Stimulated activated CD8-positive, alpha-beta memory T cell treated with anti-CD3 and anti-CD28 coated beads, Interleukin-4, amount 100 ng/mL, for 1 hour (primary cell): ENCODE measurements at places on chromosomes 6 and 20.
A peak's percentile ranks its signal among the peaks of the same experiment; 100 is the strongest.

DNA sequence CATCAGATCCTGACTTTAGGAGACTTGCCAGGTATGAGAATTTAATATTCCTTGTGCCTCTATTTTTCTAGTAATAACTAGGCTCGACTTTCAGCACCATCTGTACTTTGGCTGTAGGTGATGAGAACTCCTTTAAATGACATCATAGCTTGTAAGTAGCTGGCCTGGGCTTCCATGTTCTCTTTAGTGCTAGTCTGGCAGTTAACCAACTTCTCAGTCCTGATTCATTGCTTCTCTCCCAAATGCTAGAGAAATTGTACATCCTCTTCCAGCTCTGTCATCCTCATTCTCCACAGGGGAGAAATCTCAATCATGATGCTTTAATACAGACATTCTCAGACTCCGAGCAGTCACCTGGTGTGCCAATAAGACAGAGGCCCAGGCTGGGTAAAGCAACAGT, 143.5 kb upstream of the MOCS1 start:
- DNase-seq: no peak

- no peak for DNase-seq
These were observed 12.0 kb upstream of the ABRACL start for GRCh38 chr6:139016337-139017213.

DNA sequence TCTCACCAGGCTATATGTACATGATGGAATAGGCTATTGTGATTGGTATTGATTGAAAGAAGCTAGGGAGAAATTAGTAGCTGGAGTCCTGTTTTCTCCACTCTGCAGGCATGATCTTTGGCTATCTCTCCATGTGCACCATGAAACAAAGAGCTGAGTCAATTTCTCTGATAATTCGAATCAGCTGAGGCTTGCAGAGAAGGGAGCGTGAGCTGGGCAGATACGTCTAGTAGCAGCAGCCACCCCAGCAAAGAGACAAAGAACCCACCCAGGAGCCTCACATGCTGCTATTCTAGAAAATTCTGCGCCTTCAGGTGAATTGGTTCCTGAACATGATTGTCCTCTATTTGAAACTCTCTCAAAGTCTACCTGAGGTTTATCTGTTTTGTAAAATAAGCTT, 6.9 kb upstream of the SGK1 start:
- DNase-seq: no peak

GRCh38 chr6:38316099-38316868, 323.4 kb downstream of the BTBD9 start:
- DNase-seq: no peak

DNA sequence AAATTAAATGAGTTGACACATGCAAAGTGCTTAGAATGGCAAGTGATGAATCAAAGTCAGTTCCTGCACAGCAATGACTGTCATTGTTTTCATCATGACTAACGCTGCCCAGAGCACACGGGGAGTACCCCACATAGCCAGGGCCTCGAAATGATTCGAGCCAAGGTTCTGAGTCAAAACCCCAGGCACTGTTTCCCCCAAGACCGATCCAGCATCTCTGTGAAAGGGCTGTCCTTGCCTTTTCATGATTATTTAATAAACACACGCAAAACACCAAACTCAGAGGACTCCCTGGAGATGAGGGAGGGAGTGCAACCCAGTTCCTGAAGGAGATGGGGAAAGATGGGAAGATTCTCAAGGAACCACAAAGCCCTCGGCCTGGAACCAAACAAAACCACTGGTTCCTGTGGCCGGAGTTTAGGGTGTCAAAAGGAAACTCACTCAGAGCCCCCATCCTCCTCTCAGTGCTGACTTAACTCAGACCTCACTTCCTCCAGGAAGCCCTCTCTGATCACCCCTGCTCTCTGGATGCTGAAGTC, 3.8 kb downstream of the PREX1 start:
- no peak for DNase-seq

DNA sequence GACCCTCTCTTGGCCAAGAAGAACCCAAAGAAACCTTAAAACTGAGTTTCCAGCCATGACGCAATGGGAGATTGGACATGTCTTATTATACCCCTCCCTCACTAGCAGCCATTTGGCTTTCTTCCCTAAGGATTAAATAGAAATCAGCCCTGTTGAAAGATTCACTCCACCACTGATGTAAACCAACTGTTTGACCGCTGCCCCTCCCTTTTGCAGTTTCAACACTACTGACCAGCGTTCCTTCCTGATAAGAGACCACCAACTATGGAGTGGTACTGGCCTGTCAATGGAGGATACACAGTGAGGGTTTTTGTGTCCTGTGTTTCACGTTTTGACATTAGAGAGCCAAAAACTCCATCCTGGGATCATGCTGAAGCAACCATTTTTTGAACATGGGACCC, 53.2 kb upstream of the CD2AP start:
- DNase-seq: no peak

DNA sequence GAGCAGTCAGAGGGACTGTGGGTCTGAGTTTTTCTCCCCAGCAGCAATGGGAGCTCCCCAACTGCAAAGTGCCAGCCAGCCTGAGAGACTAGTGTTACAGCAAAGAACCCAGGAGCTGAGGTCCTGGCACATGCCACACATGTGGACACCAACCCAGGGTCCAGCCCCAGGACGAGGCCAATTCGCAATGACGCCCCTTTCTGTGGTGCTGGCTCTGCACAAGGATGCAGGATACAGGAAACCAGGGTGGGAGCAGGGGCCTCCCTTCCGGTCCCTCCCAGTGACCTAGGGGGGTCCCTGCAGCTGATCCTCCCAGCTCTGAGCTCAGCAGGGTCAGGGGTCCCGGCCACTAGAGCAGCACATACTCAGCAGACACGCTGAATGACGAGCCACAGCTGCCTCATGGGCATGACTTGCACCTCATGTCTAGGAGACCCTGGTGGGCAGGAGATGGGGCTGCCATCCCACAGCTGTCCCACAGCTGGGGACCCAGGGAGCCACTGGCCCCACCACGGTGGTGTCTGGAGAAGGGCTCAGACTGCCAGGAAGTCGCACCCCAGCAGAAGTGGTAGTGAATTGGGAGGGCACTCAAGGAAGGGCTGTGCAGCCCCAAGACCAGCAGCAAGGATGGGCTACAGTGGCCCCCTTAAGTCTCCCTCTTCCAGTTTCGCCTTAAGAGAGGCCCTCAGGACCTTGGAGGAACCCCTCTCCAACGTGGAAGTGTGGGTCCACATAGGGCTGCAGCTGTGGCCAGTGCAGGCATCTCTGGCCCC, 3.6 kb downstream of the ARFRP1 start:
- DNase-seq: no peak

- no peak for DNase-seq
These were observed 5.2 kb upstream of the MANEA start for GRCh38 chr6:95572098-95572497.

DNA sequence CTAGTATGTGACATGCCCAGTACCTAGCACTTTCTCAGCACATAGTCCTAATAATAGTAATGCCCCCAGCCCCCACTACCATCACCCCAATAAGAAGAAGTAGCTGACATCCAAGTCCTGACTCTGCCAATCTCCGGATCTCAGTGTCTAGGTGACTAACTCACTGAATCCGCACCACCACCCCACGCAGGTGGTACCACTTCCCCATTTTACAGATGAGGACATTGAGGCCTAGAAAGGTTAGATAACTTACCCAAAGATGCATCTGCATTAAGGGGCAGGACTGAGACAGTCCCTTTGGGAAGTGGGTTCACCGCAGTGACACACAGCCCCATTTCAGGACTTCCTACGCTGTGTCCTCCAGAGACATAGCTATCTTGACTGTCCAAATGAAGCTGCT, 241.2 kb downstream of the TFAP2C start:
- DNase-seq: no peak

GRCh38 chr6:17700421-17701416, 6.0 kb downstream of the NUP153 start:
- DNase-seq: no peak

DNA sequence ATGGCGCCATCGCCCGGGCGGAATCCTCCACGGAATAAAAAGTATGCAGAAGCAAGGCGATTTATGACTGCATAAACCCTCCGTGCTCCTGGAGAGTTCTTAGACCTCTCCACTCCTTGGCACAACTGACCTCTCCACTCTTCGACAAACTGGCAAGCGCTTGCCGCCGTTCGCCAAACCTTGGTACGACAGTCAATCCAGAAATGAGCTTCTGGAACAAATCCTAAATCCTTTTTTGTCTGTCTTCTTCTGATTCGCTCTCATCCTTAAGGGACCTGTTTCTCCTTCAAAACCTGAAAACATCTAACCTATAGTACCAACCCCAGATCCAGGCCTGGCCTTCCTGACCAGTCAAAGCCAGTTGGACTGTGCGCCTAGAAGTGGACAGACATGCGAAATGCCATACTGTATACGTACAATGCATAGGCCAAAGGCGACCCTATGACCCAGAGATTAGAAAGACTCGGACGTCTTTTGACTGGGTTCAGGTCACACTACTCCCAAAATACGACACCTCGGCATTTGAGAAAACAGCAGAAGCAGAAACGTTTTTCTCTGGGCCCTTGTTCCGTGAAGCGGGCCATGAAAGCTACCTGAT, 59.4 kb downstream of the TRIM27 start:
- no peak for DNase-seq

DNA sequence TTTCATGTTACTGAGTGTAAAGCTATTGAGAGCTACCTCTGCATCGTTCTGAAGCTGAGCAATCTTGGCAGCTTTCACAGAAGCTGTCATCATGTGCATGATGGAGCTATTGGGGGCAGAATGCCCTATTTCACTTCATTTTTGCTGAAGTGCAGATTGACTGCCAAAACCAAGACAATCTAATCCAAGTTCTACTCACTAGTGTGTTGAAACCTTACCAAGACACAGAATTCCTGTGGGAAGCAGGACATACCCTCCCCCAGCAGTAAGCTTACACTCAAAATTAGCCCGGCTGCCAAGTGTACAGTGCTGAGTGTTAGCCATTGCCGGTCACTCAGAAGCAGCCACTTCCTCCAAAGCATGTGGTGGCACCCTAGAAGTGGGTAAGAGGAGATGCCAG, 177.3 kb upstream of the TENT5A start:
- no peak for DNase-seq

DNA sequence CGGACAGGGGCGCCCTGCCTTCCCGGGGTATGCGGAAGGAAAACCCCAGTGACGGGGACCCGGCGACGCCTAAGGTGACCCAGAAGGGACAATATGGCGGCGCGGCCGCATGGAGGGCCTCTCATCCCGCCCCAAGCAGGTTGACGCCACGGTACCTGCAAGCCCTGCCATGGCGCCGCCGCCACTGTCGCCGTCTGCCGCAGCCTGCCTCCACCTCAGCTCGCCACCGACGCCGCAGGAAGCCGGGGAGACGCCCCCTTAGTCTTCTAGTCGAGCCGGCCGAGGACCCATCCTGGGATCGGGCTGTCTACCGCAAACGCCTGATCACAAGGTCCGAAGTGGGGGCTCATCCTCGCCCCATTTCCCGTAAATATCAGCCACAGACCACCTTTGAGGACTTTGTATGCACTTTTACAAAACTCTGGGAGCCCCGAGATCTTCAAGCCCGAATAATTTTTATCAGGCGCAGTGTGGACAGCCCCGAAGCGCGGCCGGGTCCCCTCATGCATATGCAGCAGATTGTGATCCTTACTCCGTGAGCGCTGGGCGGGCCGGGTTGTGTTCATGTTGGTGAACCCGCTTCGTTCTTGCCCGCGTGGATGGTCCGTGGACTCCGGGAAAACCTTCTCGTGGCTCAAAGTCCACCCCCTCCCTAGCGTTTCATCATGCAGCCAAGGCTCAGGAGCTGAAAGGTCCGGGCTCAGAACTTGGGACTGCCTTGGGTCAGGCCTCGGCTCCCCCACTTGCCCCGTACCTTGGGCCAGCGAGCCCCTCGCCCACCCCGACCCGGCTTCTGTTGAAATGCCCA, at the start of gene BLCAP:
Gene BLCAP, minus strand, starts transcription at position 239 of the 808 bp plus-strand sequence. CDS start 8,702 bp downstream, outside the sequence.
- DNase-seq: peak; percentile 85

GRCh38 chr6:155185544-155185943, 78.3 kb upstream of the CLDN20 start:
- no peak for DNase-seq

GRCh38 chr20:46205349-46205748, 87.2 kb downstream of the CD40 start:
- DNase-seq: no peak

- no peak for DNase-seq
These were observed 27.0 kb upstream of the CCN6 start for GRCh38 chr6:112026933-112027332.

GRCh38 chr20:6265204-6265904, 142.5 kb upstream of the FERMT1 start:
- no peak for DNase-seq

GRCh38 chr6:30763618-30764489, 19.5 kb upstream of the IER3 start:
- DNase-seq: no peak

- DNase-seq: no peak
These were observed 30.4 kb downstream of the PSMB1 start for GRCh38 chr6:170522565-170523183.

GRCh38 chr6:95841560-95841959, 174.2 kb upstream of the FUT9 start:
- DNase-seq: no peak

DNA sequence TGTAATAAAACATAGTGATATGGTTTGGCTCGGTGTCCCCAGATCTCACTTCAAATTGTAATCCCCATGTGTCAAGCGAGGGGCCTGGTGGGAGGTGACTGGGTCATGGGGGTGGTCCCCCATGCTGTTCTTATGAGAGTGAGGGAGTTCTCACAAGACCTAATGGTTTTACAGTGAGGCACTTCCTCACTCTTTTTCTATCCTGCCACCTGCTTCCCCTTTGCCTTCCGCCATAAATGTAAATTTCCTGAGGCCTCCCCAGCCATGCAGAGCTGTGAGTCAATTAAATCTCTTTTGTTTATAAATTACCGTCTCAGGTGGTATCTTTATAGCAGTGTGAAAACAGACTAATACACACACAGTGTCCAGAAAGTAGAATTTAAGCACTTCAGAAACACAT, 78.5 kb downstream of the REPS1 start:
- DNase-seq: no peak

GRCh38 chr20:45419188-45420091, 3.5 kb downstream of the PIGT start:
- DNase-seq: no peak

GRCh38 chr6:6595952-6596351, 7.4 kb downstream of the LY86 start:
- no peak for DNase-seq

- DNase-seq: peak; percentile 19
These were observed 71.1 kb upstream of the THEMIS start for GRCh38 chr6:127971945-127972391.

- DNase-seq: no peak
These were observed 6.5 kb downstream of the GZF1 start for GRCh38 chr20:23368316-23369071.

GRCh38 chr6:137136065-137136464, 37.4 kb downstream of the IL22RA2 start:
- DNase-seq: no peak

GRCh38 chr6:80437221-80437620, 330.8 kb downstream of the BCKDHB start:
- DNase-seq: no peak

GRCh38 chr20:24138196-24138857, 149.7 kb upstream of the GGTLC1 start:
- no peak for DNase-seq
